Regular cardiac myocyte (primary cell): ENCODE measurements at places on chromosomes 2 and 18. TPM values are rescaled to one million over a fixed set of nuclear protein-coding genes. Genes with fewer than 3 reads are reported as not detected.

MGAT4A gene
- total RNA-seq: 0.28 and 0.58 TPM in 2 replicates

LOXHD1 gene
- not detected in 2 replicates for total RNA-seq

GPR35 gene
- total RNA-seq: 0.19 and 0.85 TPM in 2 replicates

SCYGR4 gene
- not detected in 2 replicates for total RNA-seq

ERICH2 gene
- not detected in 2 replicates for total RNA-seq

PPM1G gene
- total RNA-seq: 59.5 and 167 TPM in 2 replicates

NEURL3 gene
- total RNA-seq: not detected in 2 replicates

CYP26B1 gene
- 0.19 and 0.85 TPM in 2 replicates for total RNA-seq

ALPP gene
- total RNA-seq: not detected in 2 replicates

PPIG gene
- 21.5 and 35.0 TPM in 2 replicates for total RNA-seq

SPDYA gene
- total RNA-seq: 0.58 and 0.85 TPM in 2 replicates

NABP1 gene
- total RNA-seq: 77.1 and 79.5 TPM in 2 replicates

CCDC141 gene
- 0.19 and 0.56 TPM in 2 replicates for total RNA-seq

TMEFF2 gene
- total RNA-seq: under 0.01 TPM in 2 replicates

ADAM23 gene
- 3.9 and 4.4 TPM in 2 replicates for total RNA-seq

UCN gene
- total RNA-seq: 0.38 and 1.1 TPM in 2 replicates

ANKRD12 gene
- total RNA-seq: 33.7 and 92.7 TPM in 2 replicates
